Upper lobe of right lung (tissue), 1 donor: ENCODE measurements at places on chromosomes 4 and X. TPM values are rescaled to one million over a fixed set of nuclear protein-coding genes. Genes with fewer than 3 reads are reported as not detected.
A peak's percentile ranks its signal among the peaks of the same experiment; 100 is the strongest.

GRCh38 chr4:187271848-187272247, 548.2 kb upstream of the FAT1 start:
- no peaks in the 10 kb centered on the region for H3K36me3 ChIP-seq
- no peaks in the 10 kb centered on the region for H3K27me3 ChIP-seq
- no peak overlapping the region for H3K27ac ChIP-seq
- no peak overlapping the region for H3K4me3 ChIP-seq
- DNase-seq = no peak

The FGA gene
- 39.5 TPM for total RNA-seq

The GPR143 gene
- total RNA-seq = 1.6 TPM

The AMOT gene
- total RNA-seq = 14.7 TPM

- no peaks in the 10 kb centered on the region for H3K36me3 ChIP-seq
- no peaks in the 10 kb centered on the region for H3K27me3 ChIP-seq
- peak overlapping the region; percentile 87 for H3K4me3 ChIP-seq
- DNase-seq = peak; percentile 78
- peak overlapping the region; percentile 95 for H3K27ac ChIP-seq
- H3K4me1 ChIP-seq = no peaks in the 10 kb centered on the region
Measured at GRCh38 chr4:173370130-173370476, 651 bp upstream of the SAP30 start.

- DNase-seq = no peak
- no peaks in the 10 kb centered on the region for H3K36me3 ChIP-seq
- H3K27me3 ChIP-seq = no peaks in the 10 kb centered on the region
- no peak overlapping the region for H3K27ac ChIP-seq
- H3K4me3 ChIP-seq = no peak overlapping the region
- H3K4me1 ChIP-seq = no peaks in the 10 kb centered on the region
Measured at GRCh38 chr4:21921526-21922180, 26.9 kb downstream of the KCNIP4 start.
